Sciatic nerve (tissue), 2 donors: ENCODE measurements at places on chromosomes 4 and X.

DNA sequence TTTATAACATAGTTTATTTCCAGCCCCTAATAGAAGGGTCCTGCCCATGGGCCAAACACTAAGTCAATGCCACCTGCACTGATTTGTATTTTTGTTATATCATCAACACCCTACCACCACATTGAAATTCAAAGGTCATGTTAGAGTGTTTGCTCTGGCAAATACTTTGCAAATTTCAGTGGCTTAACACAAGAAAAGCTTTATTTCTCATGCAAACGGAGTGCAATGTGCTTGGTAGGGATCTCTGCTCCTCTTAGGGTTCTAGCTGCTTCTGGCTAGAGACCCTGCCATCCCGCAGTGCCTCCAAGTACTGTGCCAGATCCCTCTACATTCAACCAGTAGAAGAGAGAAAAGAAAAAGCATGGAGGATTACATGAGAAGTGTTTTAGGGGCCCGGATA is 230.8 kb upstream of the TET2 start:
- DNase-seq, result no peak

GRCh38 chr4:82851885-82852750 is 38.8 kb downstream of the SEC31A start:
- no peak for DNase-seq

DNA sequence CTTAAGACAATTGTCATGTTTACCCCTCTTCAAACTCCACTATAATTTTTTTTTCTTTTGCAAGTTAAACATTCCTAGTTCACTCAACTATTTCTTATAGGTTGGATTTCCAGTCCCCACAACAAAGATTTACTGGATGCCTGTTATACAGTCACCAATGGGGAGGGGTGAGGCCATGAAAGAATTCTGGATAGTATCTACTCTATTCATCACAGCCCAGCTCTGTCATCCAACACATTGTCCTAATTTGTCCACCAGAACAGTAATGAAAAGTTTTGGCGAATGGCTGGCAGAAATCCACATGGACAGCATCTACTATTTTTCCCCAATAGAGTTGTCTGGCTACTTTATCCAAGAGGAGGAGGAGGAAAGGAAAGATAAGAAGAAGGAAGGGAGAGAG is 192.7 kb upstream of the S100G start:
- no peak for DNase-seq

- DNase-seq, result no peak
Measured at GRCh38 chrX:16392597-16392996, 225.3 kb downstream of the MAGEB17 start.

- no peak for DNase-seq
Measured at GRCh38 chr4:38223306-38223705, 263.1 kb downstream of the PTTG2 start.

DNA sequence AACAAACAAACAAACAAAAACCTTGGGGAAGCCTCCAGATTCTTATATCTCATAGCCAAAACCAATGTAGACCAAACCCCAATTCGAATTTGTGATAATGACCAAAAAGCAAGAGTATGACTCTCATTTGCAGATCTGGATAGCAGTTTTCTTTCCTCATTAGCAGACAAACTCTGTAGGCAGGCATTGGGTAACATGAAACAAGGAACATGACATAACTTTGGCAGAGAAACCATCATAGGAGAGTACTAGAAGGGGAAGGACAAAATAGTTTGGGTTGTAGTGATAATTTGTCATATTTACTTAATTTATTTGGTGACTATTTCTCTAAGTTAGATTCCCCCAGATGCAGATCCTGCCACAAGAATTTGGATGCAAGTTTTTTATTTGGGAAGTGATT is 187.8 kb downstream of the MID1IP1 start:
- no peak for DNase-seq

GRCh38 chrX:15607067-15607466 is 6.3 kb upstream of the ACE2 start:
- no peak for DNase-seq

DNA sequence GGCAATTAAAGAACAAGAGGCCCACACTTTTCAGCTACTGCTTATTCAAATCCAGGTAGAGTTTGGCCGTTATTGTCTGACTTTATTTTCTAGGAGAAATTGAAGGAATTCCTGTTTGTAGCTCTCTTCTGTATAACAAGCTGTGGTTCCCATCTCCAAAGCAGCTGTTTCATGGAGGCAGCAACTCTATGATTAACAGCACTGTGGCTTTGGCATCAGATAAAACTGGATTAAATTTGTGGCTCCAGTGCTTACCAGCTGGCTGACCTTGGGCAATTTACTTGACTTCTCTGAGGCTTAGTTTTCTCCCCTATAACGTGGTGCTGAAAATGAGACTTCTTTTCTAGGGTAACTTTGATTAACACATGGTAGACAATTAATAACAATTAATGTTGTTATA is 28.1 kb downstream of the SLC30A9 start:
- no peak for DNase-seq

- no peak for DNase-seq
Measured at GRCh38 chr4:114997576-114998247, 115.7 kb downstream of the NDST4 start.

DNA sequence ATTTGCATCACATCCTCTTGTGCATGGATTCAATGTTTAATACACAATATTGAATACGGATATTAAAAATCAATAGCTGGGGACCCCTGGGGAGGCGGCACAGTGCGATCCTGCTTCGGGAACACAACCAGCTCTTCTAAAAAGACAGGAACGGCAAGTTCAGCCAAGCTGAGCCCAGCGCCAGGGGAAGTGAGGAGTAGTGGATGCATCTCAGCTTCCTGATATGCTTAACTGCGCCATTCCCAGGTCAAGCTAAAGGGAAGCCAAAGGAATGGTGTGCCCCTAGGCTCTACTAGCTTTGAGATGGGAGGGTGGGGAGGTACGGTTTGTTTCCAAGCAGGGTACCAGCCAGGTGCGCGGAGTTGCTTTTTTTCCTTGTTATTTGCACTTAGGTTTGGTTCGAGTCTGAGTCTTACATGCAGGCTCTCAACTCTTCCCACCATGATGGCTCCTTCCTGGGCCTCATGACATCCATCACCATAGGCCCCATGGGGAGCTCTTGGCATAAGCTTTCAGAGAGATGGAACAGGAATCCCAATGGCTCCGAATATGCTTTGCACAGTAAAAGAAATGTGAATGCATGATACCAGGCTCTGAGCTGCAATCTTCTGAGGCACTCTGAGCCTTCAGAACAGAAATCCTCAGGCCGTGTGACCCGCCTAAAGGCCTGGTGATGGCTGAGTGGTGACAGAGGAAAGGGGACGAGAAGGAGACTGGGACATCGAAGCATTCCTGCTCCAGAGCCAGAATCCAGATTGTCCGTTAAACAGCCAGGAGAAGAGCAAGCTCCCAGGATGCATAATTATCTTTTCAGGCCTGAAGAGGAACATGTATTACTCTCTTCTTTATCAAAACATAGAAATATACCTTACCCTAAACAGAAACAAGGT is 51.8 kb upstream of the BCOR start:
- DNase-seq, result no peak

GRCh38 chrX:31293409-31293808 is 221.6 kb upstream of the FTHL17 start:
- DNase-seq, result no peak

DNA sequence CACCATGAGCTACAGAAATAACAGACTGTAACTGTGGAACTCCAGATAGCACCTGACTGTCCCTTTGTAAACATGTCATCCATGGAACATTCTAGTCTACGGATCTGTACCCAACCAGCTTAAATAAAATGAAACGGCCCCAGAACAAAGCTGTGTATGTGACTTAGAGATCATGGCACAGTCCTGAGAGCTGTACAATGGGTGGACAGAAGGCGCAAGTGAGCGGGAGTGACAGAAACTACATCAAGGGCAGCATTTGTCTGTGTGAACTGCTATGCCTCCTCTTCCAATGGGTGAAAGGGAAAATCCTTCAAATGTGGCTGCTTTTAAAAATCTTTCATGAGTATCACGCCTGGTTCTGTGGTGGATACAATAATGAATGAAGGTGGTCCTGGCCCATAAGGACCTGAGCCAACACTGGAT is 72.5 kb downstream of the FAT1 start:
- no peak for DNase-seq

- DNase-seq, result no peak
Measured at GRCh38 chr4:4490041-4490440, 51.8 kb downstream of the STX18 start.

DNA sequence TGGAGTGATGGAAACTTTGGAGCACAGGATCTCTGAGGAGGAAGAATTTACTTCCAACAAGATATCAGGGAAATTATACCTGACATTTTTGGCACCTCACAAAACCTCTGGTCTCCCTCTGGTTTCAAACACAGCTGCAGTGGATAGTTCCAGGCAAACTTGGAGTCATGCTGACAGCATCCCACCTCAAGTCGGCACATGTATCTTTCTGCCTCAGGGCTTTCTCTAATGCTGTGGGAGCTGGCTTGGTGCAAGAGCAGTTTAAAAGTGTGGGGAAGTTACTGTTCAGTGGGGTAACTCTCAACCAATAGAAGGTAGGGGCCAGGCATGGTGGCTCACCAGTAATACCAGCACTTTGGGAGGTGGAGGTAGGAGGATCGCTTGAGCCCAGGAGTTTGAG is 207.1 kb upstream of the NHS start:
- DNase-seq, result no peak

- DNase-seq, result peak; percentile 53
Measured at GRCh38 chrX:153649178-153649914, 2.3 kb downstream of the DUSP9 start.
